NAMALWA (cell line): ENCODE measurements at places on chromosomes 13 and 19.

- DNase-seq = no peak
These were observed 3.0 kb downstream of the KCTD12 start for GRCh38 chr13:76883236-76883635.

- no peak for DNase-seq
These were observed 33.8 kb upstream of the SGCG start for GRCh38 chr13:23146811-23147625.

DNA sequence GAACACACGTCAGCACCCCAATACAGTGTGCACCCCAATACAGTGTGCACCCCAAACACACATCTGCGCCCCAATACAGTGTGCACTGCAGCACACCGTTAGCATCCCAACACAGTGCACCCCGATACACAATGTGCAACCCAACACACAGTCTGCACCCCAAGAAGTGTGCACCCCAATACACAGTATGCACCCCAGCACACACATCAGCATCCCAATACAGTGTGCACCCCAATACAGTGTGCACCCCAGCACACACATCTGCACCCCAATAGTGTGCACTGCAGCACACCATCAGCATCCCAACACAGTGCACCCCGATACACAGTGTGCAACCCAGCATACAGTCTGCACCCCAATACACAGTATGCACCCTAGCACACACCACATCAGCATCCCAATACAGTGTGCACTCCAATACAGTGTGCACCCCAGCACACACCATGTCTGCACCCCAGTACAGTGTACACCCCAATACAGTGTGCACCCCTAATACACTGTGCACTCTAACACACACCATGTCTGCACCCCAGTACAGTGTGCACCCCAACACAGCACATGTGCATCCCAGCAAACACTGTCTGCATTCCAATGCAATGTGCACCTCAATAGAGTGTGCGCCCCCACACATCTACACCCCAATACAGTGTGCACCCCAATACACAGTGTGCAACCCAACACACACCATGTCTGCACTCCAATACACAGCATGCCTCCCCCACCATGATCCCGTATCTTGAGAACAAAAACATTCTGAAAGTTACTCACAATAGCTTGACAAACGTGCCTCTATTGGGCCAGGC is 855 bp upstream of the CARS2 start:
- no peak for DNase-seq

DNA sequence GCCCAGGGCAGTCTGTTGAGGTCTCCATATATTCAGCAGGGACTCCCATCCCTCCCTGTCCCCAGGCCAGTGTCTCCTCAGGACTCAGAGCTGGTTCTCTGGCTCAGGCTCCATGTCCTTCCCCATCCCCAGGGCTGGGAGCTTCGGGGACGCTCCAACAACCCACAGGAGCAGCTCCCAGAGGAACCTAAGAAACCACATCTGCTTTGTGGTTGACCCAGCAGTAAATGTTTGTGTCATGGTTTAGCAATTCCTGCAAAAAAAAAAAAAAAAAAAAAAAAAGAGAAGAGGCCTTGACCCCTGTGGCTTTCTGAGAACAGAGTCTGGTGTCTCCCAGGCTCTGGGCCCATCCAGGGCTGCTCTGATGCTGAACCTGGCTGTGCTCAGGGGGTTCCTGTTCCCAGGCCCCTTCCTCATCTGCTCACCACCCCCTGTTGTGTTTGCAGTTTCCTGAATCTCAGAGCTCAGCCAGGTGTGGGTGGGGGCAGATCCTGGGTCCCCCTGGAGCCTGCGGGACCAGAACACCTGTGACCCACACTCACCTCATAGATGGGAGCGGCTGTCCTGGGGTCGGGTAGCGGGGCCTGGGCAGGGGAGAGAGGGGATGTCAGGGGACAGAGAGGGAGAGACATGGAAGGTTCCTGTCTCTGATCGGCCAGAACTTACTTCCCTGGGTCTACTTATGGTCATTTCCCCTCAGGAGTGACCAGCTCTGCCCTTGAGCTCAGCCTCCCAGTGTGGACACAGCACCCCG is 25.2 kb upstream of the CEACAM1 start:
- no peak for DNase-seq

DNA sequence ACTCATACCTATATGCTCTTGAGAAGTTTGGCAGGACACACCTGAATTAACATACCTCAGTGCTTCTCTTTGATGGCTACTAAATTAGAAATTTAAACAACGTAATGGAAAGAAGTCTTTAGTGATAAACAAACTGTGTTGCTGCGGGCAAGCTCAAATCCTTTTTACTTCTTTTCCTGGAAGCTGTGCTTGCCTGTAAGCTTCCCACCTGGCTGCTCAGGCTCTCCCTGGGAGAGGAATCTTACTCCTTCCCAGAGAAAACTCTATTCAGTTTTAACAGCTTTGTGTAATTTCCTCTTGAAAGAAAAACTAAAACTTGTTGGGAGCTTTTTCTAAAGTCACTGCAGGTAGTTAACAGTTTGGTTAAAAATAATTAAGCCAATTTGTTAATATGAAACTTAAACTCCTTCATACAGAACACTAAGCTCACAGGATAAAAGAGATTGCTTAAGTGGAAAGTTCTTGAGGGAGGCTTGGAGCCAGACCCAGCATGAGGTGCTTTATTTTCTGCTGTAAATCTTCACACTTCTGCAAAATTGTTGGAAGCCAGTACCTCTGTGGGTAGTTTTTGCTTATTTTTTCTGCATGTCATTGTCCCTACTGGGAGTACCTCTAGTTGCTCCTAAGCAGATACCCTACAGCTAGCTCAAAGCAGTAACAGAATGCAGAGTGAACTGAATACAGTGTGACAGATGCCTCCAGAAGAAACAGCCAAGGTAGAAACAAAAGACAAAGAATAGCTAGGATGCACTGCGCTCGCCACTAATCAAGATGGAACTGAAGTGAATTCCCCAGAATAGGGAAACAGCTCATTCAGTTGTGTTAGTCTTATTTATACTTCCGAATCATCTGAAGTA is 1253.0 kb downstream of the PCDH17 start:
- no peak for DNase-seq

DNA sequence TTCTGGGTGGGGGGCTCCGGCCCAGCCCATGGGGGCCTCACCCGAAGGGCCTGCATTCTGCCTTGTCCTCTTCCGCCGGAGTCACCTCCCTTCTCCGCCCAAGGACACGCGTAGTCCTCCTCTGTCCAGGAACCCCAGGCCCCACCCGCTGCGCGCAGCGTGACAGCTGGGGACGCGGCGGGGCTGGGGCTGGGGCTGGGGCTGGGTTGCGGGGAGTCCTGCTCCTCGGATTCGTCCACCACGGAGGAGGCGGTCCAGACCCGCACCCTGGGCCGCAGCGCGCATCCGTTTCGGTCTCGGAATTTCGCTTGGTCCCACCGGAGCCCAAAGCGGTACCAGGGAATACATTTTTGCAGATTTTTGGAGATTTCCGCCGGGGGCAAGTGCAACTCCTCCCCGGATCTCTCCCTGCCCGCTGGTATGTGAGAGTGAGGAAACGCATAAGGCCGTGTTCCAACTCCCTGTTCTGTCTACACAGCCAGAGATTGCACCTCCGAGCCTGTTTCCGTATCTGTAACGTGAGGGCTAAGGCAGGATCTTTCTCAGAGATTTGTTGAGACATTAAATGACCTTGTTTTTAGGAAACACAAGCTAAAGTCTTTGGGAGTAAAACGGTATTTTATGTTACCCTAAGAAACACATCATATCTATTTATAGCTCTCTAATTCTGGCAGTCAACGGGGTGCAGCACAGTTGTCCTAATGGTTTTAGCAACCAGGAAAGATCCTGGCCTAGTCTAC is at the start of gene COX7A1:
Gene COX7A1 (minus strand): TSS at position 96 of the 740 bp plus-strand sequence. CDS start 40 bp downstream, at position 56.
- DNase-seq = no peak

- peak; percentile 71 for DNase-seq
These were observed 714 bp downstream of the POLRMT start for GRCh38 chr19:632579-633067.

DNA sequence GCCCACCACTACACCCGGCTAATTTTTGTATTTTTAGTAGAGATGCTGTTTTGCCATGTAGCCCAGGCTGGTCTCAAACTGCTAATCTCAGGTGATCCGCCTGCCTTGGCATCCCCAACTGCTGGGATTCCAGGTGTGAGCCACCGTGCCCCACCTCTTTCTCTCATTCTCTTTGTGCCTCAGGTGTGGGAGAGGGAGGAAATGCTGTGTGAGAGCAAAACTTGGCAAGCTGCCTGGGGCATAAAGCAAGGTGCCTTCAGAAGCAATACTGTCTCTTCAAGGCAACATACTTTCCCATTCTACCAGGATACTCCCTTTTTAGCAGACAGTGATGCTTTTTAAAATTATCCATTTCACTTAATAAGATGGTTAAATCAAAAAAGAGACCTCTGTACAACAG is 53.2 kb upstream of the RFC3 start:
- no peak for DNase-seq

DNA sequence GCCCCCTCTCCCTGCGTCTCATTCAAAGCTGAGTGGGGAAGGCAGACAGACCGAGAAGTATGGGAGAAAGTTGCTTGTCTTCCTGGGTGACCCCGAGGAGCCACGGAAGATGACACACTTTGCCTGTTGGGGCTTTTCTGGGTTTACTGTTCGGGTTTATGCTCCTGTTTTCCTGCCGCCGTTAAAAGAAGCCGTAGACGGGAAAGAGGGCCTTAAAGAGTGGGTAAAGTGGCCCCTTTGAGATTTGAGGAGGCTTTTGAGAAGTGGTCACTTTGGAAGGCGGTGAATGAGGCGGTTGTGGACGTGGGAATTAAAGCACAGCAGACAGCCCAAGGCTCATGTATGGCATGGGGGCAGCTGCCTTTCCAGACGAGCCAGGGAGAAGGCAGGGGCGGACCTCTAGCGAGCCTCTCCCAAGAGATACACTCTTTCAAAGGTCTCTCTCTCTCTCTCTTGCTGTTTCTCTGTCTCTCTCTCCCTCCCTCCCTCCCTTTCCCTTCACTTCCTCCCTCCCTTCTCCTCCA is 493 bp upstream of the LHFPL6 start:
- peak; percentile 48 for DNase-seq

DNA sequence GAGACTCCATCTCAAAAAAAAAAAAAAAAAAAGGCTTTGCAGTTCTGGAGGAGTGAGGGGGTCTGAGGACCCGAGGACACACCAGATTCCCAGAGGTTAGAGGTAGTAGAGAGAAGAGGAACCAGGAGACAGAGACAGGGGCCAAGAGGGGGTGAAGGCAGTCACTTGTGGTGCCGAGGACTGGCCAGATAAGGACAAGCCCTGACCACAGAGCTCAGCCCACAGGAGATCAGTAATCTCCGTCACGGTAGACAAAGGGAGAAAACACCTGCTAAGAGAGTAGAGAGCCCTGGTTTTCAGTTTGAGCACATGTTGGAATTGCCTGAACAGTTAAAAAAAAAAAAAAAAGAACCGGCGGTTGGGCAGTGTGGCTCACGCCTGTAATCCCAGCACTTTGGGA is 1.7 kb upstream of the PRAM1 start:
- no peak for DNase-seq

- DNase-seq = no peak
These were observed 1124.8 kb upstream of the PRR20A start for GRCh38 chr13:56015919-56016318.
